ENCODE measurements at places on chromosomes 16 and 17. TPM values are rescaled to one million over a fixed set of nuclear protein-coding genes. Genes with fewer than 3 reads are reported as not detected.

The RPAIN gene
- 52.3 TPM for total RNA-seq

The EPOP gene
- 2.8 TPM for total RNA-seq

The ACSM5 gene
- total RNA-seq, result 2.8 TPM

The ORMDL3 gene
- total RNA-seq, result 39.8 TPM

The FTO gene
- total RNA-seq, result 86.7 TPM

The HNF1B gene
- not detected for total RNA-seq

The SMPD3 gene
- 0.49 TPM for total RNA-seq

The UBN1 gene
- total RNA-seq, result 27.7 TPM

The MYO1C gene
- total RNA-seq, result 179 TPM

GRCh38 chr16:68802190-68802589 is 41.1 kb upstream of the TANGO6 start:
- DNase-seq, result no peak

GRCh38 chr17:60792250-60792898 is 114.7 kb downstream of the BCAS3 start:
- DNase-seq, result no peak

DNA sequence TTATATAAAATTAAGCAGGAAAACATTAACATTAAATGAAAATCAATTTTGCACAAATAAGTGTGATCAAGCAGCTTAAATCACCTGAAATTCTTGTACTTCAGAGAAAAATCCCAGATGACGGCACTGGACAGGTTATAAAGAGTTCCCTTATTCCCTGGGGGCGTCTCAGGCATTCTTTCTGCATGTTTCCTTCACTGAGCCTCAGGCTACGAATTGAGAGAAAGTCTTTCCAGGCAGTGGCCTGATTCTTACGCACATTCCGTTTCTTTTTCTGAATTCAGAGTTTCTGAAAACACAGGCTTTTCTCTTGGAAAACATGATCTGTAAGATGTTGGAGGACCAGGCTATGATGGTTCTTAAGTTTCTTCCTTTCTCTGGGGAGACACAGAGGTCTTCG is 22.1 kb upstream of the PITPNM3 start:
- no peak for DNase-seq

- no peak for DNase-seq
Measured at GRCh38 chr16:68400924-68401460, 47.3 kb downstream of the SMPD3 start.

DNA sequence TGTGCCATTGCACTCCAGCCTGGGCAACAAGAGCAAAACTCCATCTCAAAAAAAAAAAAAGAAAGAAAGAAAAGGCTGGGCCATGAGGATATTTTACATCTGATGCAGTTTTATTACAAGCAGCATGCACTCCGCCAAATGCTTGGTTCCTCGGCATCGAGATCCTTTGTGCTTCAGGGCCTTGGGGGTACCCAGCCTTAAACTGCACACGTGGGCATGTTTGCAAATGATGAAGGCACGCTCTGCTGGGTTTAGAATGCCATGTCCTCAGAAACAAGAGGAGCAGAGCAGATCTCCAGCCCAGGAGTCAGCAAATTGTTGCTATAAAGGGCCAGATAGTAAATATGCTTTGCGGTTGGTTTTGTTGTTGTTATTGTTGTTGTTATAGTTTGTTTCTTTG is 153.2 kb downstream of the KATNIP start:
- peak; percentile 34 for DNase-seq

GRCh38 chr17:10126616-10127501 is 71.5 kb downstream of the GAS7 start:
- DNase-seq, result peak; percentile 82

- no peak for DNase-seq
Measured at GRCh38 chr17:66364990-66365490, 62.6 kb downstream of the PRKCA start.

GRCh38 chr17:10357768-10358167 is 15.0 kb downstream of the MYH13 start:
- DNase-seq, result no peak

GRCh38 chr17:7652388-7653356 is 1.9 kb downstream of the ATP1B2 start:
- DNase-seq, result no peak

DNA sequence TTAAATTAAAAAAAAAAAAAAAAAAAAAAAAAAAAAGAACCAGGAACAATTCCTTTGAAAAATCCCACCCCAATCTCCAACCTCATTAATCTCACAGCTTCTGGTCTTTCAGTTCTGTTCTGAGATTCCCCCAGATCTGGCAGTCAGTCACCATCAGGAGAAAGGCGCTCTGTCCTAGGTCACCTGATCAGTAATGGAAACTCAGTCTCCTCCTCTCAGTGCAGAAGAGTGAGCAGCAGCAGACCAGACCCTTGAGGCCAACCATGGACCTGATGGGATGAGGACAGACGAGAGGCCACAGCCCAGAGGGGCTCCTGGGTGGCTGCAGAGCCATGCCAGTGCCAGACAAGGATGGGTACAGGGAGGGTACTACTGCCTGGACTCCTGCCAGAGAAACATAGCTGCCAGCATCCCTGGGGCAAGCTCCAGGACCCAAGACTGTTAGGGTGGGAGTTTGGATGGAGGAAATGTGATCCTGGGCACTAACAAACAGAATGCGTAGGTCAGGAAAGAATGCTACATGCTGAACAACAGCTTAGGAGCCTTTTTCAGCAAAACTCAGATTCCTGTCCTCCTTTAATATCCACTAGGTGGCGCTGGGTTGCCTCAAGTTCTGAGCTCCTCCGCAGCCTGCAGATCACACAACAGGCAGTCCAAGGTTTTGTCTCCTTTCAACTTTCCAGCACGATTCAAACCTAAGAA is 28.7 kb downstream of the MPG start:
- no peak for DNase-seq

GRCh38 chr16:16025214-16025968 is 76.0 kb downstream of the ABCC1 start:
- DNase-seq, result no peak

DNA sequence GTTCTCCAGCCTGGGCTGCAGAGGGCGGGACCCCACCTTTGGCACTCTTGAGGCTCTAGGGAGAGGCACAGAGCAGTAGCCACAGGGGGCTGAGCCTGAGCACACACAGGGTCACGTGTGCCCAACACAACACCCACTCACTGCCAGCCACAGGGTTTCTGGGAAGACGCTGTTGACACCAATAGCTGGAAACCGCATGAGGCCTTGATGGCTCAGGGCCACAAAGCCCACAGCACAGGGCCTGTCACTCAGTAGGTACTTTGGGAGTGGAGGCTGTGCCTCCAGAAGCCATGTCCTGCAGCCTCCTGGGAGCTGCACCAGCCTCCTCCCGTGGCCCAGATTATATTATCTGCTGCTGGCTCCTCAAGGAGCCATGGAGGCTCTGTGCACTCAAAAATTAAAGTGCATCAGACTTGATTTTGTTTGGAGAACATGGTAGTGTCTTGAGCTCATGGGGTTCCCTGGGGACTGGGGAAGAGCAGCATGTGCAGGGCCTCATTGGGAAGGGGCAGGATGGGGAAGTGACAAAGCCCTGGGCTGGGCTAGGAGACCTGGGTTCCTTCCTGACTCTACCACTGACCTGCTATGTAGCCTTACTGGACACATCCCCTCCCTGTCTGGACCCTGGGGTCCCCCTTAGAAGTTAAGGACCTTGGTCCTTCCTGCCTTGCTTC is 12.5 kb upstream of the SREBF1 start:
- DNase-seq, result peak; percentile 83

Data from sigmoid colon (tissue), 7 donors.